ENCODE measurements at places on chromosomes 11 and 22.

DNA sequence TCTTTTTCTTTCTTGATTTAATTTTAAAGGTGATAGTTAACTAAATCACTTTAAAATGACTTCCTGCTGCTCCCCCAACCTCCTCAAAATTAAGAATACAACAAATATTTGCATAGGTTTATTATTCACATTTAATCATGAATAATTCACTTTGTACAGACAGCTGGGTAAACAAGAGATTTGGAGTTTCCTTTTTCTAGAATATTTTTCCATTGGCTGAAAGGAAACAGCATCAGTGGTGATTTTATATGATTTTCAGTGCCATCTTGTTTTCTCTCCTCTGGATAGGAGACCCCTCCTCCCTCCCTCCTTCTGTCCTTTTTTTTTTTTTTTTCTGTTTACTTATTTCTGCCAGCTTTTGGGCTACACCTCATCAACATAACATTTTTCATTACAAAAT is 60.5 kb downstream of the LIF start:
- no peak for DNase-seq

GRCh38 chr11:76765863-76766350 is 17.2 kb upstream of the TSKU start:
- DNase-seq: no peak

DNA sequence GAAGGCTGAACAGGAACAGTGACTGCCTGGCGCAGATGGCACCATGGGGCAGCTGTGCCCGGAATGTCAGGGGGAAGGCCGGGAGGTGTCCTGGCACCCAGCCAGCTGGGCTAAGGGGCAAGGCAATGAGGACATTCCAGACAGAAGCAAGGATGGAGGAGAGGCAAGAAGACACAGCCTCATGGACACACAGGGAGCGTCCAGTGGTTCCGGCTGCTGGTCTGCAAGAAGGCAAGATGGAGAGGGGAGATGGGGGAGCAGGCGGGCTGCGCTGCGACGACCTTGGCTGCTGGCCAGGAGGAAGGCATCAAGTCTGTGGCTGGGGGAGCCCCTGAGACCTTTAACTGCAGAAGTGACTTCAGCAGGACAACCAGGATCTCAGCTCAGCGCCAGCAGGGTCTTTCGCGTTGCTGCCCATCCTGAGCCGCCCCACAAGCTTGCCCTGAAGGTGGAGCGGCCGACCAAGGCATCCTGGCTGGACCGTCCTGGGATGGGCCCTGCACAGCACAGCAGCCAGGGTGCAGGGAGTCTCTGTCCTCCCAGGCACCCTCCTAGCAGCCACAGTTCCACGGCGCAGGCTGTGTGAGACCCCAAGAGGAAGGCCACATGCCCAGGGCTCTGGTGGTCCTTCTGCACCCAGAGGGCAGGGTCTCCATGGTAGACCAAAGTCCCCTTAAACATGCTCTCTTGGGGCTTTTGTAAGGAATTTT is 531.7 kb downstream of the BRD1 start:
- DNase-seq: no peak

DNA sequence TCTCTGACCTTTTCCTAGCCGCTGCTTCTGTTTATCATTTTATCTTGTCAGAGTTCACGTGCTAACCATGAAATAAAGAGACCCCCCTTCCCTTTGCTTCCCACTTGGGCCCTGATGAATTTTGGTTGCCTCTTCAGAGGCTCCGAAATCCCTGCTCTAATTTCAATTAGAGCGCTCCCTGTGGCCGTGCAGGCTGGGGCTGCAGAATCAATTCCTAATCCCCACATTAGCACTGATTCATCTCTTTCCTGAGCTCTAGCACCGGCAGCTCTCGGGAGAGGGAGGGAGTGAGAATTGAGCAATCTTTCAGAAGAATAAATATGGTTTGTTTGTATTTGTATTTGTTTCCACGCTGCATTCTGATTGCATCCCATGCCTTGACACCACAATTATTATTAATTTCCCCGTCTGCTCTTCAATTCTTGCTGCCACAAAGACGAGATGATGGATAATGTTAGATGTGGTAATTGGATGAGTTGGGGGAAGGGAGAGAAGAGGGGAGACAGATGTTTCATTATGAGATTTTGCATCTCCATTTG is 76.9 kb downstream of the NTM start:
- no peak for DNase-seq

GRCh38 chr11:112511911-112512310 is 251.3 kb upstream of the PLET1 start:
- no peak for DNase-seq

DNA sequence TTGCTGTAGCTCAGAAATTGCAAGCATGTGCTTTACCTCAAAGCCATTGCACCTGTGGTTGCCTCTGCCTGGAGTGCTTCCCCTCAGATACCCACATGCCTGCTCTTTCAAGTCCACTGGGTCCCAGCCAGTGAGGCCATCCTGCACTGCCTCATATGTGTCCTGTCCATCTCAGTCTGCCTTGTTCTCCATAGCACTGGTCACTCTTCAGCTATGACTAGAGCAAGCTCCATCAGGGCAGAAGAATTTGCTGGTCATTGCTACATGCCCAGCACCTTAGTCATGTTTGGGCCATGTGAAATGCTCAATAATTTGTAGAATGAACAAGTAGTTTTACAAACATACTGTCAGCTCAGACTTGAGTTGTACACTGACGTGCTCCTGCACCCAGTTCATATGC is 64.4 kb upstream of the HORMAD2 start:
- DNase-seq: no peak

DNA sequence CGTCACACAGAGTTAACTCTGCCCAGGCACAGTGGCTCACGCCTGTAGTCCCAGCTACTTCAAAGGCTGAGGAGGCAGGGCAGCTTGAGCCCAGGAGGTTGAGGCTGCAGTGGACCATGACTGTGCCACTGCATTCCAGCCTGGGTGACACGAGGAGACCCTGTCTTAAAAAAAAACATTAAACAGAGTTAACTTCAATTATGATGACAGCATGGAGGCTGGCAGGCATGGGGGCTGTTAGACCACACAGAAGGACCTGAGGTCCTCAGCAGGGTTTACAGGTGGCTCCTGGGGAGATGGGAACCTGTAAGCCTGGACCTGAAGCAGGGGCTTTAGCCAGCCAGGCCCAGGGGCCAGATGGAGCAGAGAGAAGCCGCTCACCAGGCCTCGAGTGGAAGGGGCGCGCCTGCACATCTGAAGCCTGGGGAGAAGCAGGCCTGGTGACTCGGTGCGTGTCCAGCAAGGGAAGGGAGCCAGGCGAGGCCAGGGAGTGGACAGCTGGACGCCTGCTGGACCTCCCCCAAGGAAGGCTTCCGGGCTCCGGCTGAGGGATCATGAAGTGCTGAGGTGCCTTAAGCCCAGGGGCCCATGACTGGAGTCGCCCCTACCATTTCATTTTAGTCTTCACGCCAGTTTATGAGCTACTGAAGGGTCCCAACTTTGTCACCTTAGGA is 25.3 kb downstream of the RPUSD4 start:
- DNase-seq: no peak

- DNase-seq: no peak
Measured at GRCh38 chr11:26964339-26964738, 29.6 kb upstream of the FIBIN start.

- DNase-seq: no peak
Measured at GRCh38 chr22:45891021-45891421, 85.9 kb downstream of the WNT7B start.

- DNase-seq: no peak
Measured at GRCh38 chr22:46654927-46655595, 34.9 kb downstream of the GRAMD4 start.

GRCh38 chr11:11894486-11894885 is 52.7 kb downstream of the USP47 start:
- no peak for DNase-seq

- DNase-seq: no peak
Measured at GRCh38 chr22:33038836-33039235, 19.3 kb downstream of the SYN3 start.

DNA sequence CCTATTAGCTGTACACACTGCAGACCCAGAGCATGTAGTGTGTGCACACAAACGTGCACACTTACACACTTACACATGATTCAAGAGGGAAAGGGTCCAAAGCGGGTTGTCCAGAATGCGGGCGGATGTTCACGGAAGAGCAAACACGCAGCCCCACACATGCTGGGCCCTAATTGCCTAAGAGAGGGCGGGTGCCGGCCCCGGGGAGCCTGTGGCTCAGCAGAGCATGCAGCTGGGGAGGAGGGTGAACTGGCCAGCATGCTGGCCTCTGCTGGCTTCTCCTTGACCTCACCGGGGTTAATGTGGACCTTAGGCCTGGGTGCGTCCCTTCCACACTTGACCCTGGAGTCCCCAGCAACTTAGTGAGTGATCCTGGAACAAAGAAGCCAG is 816.3 kb downstream of the BRD1 start:
- DNase-seq: no peak

DNA sequence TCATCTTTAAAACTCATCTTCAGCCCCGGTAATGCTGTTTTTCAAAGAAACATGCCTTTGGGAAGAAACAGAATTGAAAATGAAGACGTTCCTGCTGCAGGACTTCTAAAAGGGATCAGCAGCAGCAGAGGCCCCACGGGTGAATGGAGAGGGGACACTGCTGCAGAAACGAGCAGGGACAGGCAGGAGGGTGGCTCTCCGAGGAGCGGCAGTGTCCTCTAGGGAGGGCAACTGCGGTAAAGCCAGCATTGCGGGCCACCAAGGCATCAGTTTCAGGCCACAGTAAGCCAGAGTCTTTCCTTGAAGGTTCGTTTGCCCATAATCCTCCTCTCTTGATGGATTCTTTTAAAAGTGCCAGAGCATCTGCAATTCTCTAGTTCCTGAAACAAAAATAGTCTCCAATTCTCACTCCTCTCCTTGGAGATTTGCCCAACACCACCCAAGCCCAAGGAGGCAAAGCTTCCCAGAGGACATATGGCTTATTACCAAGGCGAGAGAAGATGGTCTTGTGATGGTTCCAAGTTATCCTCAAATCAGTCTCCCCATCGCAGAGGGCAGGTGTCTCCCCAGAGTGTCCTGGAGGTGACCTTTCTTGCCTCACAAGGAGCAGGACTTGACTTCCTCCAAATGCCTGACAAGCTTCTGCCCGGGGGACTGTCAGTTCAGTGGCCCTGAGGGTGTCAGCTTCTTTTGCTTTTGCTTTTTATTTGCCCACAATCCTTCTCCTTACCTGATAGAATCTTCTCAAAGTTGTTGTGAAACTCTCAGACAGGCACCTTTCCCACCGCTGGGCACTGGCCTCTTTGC is 341.1 kb upstream of the B3GAT1 start:
- DNase-seq: no peak

GRCh38 chr11:94784884-94785283 is 16.7 kb downstream of the AMOTL1 start:
- no peak for DNase-seq

DNA sequence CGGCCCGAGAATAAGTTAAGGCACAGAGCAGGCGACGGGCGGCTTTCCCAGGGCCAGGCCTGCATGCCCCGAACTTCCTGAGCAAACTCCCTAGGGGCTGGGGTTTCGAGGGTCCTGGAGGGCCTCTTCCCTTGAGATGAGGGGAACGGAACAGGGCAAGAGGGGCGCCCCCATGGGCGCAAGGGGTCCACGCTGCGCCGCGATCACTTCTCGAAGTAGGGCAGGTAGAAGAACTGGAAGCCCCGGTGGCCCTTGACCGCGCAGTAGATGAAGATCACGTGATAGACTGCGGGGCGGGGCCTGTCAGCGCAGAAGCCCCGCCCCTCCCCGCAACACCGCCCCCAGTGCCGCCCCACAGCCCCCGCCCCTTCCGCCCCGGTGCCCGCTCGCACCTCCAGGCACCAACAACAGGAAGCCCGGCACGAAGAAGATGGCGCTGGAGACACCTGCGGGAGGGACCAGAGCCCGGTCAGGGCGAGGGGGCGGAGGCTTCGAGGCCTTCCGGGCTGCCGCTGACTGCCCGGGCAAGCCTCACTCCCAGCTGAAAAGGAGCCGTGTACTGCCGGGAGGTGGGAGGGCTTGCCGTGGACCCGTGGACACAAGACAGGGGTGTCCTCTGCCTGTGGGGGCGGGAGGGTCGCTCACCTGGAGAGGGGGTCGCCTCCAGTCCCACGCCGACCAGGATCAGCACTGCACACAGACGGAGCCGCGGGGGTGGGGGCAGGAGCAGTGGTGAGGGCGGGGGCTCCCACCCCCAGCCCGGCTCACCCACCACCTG is 4.5 kb downstream of the TMEM134 start:
- peak; percentile 79 for DNase-seq

GRCh38 chr22:50576070-50576469 is 2.2 kb downstream of the CPT1B start:
- DNase-seq: peak; percentile 43

DNA sequence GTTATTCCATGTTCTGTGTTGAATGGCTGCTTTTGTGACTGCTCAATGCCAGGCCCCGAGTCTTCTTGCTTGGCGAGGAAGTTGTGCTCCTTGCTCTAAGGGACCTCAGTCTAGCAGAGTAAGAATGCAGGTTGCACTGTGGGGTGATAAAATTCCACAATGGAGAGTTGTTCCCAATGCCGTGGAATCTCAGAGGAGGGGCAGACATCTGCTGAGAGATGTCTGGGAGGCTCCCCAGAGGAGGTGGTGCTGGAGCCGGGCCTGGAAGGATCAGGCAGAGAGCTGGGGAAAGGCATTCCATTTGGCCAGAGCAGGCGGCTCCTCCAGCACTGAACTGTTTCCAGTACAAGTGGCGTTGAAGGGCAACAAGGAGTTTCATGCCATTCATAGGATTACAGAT is 55.2 kb downstream of the ST3GAL4 start:
- DNase-seq: no peak
